ENCODE measurements at places on chromosomes 7 and 10.
A peak's percentile ranks its signal among the peaks of the same experiment; 100 is the strongest.

DNA sequence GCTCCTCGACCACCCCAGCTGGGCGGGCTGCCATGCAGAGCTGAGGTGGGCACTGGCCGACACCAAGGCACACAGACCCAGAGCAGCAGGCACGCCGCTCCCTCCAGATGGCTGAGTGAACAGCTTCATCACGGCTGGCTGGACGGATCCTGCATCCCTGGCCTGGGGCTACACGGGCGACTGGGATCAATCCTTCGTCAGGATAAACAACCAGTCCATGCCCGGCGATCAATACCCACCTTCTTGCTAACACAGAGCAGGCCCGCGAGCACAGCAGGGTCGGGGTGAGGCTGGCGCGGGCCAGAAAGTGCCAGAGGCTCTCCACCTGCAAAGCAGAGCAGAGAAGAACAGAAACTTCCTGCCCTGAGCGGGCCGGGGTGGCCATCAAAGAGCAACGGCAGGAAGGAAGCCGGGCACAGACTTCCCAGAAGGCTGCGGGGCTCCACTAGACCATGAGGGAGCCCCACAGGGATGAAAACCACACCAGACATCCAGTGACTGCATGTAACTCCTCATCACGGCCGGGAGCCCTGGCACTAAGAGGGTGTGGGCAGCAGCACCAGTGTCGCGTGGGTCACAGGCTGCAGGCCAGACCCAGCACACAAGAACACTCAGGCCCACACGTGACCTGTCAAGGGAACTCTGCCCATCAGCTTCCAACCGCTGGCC lies 166.4 kb downstream of the MAD1L1 start:
- no peak for DNase-seq

DNA sequence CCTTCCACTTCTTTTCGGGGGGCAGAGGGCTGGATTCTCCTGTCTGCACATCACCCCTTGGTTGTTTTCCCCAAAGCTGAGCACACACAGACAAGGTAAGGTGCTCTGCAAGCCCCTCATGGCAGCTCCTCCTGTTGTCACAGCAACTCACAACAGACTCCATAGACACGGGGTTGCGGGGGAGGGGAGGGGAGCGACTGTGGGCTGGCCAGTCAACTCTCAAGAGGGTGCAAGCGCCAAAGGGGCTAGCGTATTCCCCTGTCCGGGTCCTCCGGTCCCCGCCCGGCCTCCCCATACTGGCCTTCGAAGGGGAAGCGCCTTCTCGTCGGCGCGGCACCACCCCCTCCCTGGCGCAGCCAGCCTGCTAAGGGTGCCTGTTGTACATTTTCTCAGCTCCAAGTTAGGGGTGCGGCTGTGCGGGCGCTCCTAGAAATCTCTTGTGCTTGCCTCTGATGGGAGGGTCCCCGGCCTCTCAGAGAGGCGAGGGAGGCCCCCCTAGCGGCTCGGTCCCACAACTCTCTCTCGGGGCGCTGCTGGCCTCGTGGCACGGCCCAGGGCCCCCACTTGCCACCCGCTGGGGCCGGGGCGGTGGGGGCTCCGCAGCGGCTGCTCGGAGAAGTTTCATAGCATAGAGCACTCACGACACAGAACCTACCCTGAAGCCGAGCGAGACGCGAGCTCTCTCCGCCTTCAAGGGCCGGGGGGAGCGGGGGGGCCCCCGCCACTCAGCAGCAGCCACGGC lies 498 bp downstream of the RHOBTB1 start:
- peak; percentile 56 for DNase-seq

DNA sequence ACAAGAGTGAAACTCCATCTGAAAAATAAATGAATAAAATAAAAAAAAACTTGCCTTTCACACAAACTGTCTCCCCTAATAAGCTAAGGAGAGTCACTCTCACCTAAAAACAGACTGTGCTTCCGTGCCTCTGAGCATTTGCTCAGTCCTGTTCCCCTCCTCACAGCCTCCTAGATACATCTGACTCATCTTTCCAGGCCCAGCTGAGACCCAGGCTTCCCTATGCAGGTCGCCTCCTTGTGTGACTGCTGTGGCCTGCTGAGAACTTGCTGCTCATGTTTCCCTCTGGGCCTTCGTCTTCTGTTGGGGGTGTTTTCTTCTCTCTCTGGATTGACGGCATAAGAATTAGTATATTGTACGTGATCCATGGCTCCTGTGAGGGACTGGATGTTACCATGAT lies 777.7 kb downstream of the LRMDA start:
- peak; percentile 72 for DNase-seq

DNA sequence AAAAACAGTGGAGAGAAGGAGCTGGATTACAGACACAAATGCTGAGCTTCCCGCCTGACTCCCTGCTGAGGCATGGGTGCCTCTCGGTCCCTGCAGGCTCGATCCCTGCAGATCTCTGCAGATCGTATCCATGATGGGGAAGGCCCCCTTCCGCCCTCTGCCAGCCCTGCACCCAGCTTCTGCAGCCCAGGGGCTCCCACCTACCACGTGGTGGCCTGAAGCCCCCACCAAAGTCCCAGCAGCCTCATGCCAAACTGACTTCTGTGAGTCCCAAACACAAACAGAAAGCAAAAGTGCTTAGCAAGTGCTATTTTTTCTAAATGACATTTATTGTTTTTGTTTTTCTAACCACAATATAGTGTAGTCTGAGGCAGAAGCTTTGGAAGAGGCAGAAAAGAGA lies 127.1 kb upstream of the CHST15 start:
- no peak for DNase-seq

DNA sequence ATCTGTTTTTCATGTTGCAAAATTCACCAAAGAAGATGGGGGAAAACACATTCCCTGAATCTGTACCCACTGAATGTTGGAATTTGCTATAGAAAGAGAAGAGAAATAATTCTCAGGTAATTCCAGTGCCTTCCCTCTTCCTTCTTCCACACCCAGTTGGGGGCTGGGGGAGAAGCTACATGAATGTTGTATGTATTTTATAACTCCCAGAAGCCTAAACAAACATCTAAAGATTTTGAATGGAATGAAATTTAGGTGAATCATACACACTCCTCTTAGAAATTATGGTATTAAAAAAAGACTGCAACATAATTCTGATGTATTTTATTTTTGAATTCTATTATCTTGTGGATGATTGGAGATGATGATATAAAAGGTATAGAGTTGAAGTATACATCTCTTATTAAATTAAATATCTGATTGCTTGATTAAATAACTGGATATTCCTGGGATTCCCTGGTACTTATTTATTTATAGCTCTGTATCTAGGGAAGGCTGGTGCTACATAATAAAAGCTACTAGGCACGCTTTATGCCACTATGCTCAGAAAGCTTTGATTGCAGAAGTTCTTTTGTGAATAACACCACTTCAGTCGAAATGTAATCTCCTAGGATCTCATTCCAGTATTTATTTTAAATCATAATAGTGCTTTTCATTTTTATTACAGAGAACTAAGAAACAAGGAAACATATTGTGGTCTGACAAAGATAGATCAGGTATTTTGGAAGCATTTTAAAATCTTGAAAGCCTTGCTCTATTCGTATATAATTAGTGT lies 98.5 kb downstream of the MCU start:
- peak; percentile 33 for DNase-seq

GRCh38 chr10:32271617-32272016 lies 75.3 kb downstream of the EPC1 start:
- no peak for DNase-seq

DNA sequence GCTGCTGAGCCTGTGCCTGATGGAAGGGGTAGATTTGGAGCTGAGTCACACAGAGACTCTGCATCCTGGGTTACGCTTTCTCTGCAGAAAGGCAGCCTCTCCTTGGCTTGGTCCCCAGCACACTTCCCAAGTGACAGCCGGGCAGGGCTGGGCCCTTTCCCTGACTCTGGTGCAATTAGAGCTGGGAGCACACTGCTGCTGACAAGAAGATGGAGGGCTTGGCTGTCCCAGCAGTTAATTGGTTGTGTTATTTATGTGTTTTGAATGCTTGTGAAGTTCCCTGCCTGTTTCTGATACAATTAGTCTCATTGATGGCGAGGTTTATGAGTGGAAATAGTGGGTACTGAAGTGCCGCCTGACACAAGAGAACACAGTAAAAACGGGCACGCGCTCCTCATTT lies 123.6 kb downstream of the TCERG1L start:
- DNase-seq: no peak
